ENCODE measurements at places on chromosomes 1 and 21.

DNA sequence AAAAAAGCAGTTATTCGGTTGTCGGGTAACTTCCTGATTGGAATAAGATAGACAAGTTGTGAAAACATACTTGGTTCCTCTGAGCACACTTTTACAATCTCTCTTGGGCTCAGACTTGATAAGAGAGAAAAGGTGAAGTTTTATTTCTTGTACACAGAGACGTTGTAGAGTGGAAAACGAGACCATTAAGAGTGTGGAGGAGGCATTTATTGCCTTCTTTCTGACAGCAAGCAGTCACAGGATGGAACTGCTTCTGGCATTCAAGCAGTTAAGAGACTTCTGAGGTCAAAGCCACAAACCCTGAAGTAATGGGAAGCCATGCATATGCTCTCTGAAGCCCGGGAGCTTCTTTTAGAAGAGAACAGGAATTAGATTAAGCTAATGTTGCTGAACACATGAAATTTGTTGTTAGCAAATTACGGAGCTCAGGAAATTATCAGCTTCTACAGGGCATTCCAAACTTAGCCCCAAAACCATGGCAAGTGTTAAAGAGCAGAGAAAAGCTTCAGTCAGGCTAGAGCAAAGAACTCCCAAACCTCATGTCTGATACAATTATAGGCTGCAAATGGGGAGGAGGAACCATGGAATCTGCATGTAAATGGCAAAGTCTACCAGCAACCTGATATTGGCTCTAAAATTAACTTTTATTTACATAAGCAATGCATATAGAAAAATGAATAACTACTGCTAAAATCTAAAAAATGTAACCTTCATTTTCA is 26.0 kb downstream of the S1PR1 start:
- DNase-seq = peak; percentile 46

DNA sequence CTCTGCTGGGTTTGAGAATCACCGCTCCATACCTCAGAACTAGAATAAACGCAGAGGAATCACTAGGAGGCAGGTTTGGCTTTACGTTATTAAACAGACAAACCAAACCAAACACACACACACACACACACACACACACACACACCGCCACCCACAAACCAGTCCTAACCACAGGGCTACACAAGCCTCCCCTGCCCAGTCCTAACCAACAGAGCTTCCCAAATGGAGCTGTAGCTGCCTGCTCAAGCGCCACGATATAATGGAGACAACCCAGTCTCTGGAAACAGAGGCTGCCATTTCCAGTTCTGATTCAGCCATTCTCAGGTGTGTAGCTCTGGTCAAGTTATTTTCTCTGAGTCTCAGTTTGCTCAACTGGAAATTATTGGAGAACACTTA is 519.1 kb downstream of the SMYD3 start:
- DNase-seq = no peak

GRCh38 chr1:150557813-150558212 is 8.6 kb downstream of the ADAMTSL4 start:
- DNase-seq = no peak

DNA sequence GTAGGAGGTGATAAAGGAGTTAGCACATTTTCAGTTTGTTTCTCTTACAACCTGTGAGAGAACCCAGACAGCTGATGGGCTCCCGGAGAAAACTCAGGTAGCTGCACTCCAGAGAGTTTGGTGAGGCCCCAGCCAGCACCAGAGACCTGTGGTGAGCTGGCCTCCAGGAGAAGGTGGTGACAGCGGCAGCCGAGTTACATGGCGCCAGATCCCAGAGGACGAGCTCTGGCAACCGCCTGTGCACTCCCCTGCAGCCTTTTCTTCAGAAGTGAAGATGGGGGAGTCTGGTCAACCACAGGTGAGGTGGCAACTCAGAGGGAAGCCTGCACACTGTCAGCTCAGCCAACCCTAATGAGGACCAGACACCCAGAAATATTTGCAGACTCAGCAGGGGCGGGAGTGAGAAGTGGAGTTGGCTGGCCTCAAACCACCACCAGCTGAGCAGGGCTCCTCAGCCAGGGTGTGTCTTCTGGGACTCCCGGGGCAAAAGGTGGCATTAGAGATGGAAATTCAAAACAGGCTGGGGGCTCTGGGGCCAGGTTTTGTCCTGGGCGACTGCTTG is 209.7 kb downstream of the SETD4 start:
- DNase-seq = no peak

GRCh38 chr21:23639721-23640120 is 1967.6 kb downstream of the MRPL39 start:
- no peak for DNase-seq

DNA sequence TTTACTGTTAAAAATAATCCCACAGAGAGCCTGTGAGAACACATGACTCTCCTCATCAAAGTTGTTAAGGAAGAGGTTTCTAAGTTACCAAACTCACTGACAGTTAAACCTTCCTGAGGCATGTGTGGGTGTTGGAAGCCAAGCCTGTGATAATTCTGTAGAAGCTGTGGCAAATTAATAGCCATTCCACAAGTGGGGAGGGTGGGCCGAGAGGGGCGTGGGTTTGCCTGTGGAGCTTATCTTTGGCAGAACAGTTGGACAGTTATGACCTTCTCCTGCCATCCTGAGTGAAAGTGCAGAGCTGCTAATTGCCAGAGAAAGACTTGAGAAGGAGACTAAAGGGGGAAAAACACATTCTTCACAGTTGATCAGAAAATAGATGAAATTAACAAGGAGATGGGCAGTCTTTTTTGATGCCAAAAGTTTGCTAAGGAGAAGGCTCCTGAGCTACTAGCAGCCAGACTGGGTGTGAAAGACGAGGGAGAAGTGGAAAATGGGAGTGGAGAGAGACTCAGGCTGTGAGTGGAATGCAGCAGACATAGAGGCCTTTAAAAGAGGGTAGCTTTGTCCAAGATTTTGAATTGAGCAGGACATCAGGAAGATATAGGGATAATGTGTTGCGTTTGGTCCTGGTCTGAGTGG is 1.6 kb upstream of the PLA2G2C start:
- no peak for DNase-seq

DNA sequence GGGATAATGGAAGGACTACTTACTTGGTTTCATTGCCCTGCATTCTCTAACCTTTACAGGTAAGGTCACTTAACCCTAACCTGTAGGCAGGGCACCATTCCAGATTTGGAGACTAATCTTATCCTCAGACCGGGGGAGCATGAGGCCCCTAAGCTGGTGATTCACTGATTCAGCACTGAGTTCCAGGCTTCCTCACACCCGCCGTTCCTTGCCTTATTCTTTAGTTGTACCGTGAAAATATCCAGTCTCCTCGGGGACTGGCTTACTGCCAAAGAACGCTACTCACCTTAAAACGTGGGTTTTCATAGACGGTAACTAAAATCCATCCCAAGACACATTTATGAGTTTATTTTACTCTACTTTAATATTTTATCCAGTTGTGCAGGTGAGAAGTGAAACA is 44.3 kb upstream of the COL24A1 start:
- DNase-seq = no peak

DNA sequence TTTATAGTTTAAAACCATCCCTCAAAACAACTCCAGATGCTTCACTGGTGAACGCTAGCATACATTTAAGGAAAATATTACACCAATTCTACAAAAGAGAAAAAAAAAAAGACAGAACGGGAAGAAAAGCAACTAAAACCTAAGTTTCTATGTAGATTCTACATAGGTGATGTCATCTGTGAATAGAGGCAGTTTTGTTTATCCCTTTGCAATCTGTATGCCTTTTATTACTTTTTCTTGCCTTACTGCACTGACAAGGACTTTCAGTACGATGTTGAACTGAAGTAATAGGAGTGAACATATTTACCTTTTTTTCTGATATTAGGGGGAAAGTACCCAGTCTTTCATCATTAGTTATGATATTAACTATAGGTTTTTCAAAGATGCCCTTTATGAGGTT is 101.7 kb upstream of the HAO2 start:
- no peak for DNase-seq

DNA sequence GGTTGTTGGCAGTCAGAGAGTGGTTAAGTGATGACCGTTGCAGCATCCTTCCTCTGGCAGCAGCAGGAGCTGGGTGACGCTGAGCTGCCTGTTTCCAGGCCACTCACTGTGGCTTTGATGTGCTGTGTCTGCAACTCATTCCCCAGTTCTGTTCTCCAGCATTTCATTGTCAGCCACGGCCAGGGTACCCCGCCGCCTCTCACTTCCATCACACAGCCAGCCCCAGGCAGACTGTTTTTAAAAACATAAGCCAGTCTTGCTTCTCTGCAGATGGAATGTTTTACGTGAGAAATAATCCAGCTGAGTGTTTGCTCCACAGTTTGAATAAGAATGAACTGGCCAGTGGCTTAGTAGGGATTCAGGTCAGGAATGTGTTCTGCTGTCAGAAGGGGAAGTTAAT is 21.5 kb upstream of the ST6GALNAC3 start:
- peak; percentile 20 for DNase-seq

DNA sequence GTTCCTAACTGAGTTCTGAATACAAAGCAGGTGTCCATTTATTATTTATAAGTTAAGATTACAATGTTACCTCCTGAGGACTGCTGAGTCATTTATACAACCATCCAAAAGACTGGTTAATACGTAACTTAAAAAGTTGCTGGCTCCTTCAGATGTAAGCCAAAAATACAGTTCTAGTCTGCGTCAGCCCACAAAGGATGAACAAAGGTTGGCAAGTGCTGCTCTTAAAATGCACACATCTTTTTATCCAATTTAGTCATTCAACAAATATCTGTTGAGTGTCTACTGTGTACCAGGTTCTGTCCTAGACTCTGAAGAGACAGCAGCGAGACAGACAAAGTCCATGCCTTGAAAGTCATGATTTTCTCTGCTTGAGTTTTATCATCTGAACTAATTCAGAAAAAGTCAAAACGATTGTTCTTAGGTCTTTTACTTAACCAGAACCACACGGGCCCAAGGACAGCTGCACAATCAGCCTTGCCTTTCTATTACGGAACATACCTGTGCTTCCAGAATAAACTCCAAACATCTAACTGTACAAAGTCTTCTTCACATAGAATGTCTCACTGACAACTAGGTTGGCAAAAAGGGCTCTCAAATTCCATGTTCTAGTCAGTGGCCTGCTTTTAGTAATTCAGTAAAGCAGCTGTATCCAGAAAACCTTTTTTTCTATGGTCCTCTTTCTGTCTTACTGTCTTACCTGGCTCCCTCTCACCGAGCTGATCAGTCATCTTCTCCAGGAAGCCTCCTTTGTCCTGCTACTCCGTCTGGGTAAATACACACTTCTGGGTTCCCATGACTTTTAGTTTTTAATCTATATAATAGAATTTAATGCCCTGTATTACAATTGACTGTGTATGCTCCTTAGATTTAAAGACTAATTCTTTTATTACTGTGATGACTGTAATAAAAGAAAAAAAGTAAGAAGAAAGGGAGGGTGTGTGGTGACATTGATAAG is 15.5 kb upstream of the CNN3 start:
- DNase-seq = no peak

Data from activated CD4-positive, alpha-beta T cell treated with anti-CD3 and anti-CD28 coated beads, Interleukin-10, Interleukin-2, amounts not matched to agents 100 ng/mL and 50 ng/mL, durations not matched to agents 16 hours and 8 hours (primary cell).